ENCODE measurements at places on chromosomes 3 and 15.

DNA sequence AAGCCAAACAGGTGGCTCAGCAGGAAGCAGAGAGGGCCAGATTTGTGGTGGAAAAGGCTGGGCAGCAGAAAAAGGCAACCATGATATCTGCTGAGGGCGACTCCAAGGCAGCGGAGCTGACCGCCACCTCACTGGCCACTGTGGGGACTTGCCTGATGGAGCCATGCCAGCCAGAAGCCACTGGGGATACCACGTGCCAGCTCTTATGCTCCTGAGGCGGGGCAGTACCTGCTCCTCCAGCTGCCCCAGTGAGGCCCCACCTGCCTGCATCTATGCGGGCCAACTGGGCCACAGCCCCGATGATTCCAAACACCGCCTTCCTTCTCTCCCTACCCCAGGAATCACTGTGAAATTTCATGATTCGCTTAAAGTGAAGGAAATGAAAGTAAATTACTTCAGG is 22.9 kb upstream of the ARIH1 start:
- DNase-seq: no peak

DNA sequence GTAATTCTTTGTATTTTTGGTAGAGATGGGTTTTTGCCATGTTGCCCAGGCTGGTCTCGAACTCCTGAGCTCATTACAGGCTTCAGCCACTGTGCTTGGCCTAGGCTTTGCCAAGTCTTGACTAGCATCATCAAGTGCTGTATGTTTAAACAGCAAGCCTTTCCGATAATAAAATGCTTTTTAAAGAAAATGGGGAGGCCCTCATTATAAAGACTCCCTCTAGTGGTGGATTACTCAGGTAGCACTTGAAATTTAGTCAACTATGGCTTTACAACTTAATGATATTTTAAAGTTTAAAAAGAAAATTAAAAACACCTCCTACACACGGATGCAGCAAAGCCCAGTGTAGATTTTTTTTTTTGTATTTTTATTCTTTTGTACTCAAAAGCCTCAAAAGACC is 213.6 kb downstream of the GAP43 start:
- peak; percentile 74 for DNase-seq

- peak; percentile 47 for DNase-seq
Measured at GRCh38 chr3:182979674-182980191, 605 bp downstream of the DCUN1D1 start.

DNA sequence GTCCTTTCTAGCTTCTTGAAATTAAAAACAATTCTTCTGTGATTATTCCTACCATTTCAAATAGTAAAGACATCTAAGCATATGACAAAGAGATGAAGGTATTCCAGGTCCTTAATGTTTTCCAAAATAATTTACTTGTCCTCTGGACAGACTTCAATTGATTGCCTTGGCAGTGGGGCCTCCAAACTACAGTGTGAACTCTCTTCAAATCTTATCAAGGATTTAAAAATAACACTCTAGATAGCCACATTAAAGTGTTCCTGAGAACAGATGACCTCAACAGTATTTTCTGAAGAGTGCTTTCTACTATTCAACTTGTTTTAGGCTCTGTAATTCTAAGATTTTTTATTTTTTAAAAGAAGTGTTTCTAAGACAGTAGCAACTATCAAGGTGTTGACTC is 7.9 kb upstream of the MLF1 start:
- DNase-seq: no peak

GRCh38 chr3:45216021-45216609 is 10.0 kb downstream of the TMEM158 start:
- DNase-seq: no peak

DNA sequence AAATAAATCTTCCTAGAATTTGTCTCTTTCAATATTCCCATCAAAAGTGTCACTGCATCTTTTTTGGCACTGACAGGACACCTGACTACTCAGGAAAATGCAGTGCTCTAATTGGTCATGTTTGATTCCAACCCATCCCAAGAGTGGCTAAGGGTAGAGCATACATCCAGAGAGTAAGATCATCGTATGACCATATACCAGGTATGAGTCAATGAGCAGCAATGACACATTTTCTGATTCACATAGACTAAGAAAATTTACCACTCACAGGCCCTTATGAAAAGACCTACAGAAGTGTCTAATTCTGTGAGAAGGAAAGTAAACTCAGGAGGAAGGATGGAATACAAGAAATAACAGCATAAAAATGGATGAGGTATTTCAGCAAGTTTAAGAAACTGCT is 434.2 kb downstream of the ZIC1 start:
- DNase-seq: peak; percentile 70

GRCh38 chr3:21226086-21226485 is 524.9 kb downstream of the ZNF385D start:
- no peak for DNase-seq

DNA sequence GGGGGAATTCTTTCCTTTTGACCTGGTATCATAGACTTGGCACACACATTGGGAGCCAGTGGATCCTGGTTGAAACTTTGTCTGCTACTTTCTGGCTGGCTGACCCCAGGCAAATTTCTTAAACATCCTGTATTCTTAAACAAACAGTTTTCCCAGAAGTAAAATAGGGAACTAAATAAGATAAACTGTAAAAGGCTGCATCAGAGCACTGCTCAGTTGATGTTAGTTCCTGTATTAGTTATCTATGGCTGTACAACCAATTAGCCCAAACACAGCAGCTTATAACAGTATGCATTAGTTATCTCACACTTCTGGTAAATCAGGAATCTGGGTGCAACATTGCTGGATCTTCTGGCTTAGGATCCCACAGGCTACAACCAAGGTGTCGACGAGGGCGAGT is 73.1 kb upstream of the SLCO3A1 start:
- DNase-seq: no peak

GRCh38 chr15:67156426-67156825 is 91.0 kb downstream of the SMAD3 start:
- DNase-seq: no peak

- no peak for DNase-seq
Measured at GRCh38 chr15:74304431-74304830, 63.0 kb downstream of the CYP11A1 start.

- DNase-seq: peak; percentile 36
Measured at GRCh38 chr3:176663387-176663786, 533.9 kb downstream of the TBL1XR1 start.

- no peak for DNase-seq
Measured at GRCh38 chr3:38526792-38527191, 30.7 kb downstream of the EXOG start.

- DNase-seq: no peak
Measured at GRCh38 chr15:73716417-73716816, 32.2 kb downstream of the CD276 start.

DNA sequence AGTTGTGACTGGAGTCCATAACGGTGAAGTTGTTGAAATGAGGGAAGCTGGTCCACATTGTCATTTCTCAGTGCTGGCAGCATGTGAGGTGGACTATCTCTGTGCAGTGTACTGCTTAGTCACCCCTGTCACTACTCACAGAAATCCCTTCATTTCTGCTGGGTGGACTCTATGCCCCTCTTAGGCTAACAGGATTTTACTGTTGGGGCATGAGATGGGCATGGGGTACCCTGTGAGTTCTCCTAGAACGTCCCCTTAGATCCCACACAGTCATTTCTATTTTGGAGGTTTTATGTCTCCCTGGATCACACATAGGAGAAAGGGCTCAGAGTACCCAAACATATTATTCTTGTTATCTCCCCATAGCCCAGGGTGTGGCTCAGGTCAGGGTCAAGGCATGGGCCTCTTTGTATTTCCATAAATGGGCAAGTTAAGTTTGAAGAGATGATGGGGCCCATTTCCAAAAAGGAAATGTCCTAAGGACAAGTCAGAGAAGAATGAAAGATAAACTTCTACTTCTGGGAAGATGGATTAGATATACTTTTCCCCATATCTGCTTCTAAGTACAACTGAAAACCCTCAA is 15.2 kb downstream of the P2RY1 start:
- DNase-seq: no peak

- peak; percentile 10 for DNase-seq
Measured at GRCh38 chr15:80549654-80550053, 145.5 kb upstream of the ABHD17C start.

- no peak for DNase-seq
Measured at GRCh38 chr3:127544803-127545201, 45.7 kb downstream of the TPRA1 start.

DNA sequence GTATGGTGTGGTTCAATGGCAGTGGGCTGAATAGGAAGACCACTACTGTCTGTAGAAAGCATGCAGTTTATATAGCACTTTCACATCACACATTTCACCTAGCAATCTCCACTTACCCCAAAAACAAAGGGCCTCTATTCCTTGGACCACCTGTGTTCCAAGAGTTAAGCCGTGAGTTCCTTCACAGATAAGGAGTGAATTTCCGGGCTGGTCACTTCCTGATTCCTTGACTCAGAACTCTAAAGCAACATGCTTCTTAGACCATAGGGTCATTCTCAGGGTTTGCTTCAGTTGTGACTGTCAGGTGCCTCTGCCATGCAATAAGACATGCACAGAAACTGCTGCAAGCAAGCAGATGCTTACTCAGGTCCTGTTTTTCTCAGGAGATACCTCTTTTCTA is 588.5 kb upstream of the TGFBR2 start:
- DNase-seq: no peak

DNA sequence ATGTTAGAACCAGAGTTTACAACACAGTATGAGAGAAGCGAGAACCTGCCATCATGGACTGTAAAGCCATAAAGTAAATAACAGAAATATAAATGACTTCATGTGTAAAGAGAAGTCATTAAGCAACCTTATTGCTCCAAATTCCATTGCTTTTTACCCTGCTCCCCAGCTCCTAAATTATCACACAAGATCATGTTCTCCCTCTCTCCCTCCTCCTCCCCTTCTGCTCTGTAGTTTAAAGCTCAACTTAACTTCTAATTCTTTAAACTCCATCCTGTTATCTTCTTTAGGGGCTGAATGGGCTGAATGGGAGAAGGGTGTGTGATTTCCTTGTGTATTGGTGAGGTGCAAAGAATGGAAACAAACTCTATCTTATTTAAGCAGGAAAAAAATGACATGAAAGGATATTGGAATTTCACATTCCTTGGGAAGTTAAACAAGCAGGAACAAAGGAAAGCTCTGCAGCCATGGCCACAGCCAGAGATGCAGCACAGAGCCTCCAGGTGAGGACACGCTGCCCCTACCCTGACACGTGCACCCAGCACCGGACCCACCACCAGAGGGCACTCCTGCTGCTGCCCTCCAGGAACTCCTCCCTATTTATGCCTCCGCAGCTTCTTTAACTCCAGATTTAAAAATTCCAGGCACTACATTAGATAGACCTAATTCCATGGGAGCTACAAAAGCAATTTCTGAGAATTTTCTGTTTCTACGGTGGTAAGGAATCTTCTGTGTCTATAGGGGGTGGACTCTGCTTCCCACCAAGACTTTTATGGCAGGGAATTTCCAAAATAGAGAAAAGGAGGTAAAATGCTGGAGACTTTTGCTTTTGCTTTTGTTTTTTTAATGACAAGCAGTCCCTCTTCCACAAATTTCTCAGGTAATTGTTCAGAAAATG is 76.9 kb upstream of the ABI3BP start:
- peak; percentile 21 for DNase-seq

GRCh38 chr3:113560831-113561623 is 28.7 kb downstream of the SIDT1 start:
- DNase-seq: peak; percentile 61

GRCh38 chr3:13644341-13645117 is 95.6 kb downstream of the FBLN2 start:
- DNase-seq: peak; percentile 60

GRCh38 chr15:33559207-33559890 is 248.6 kb downstream of the RYR3 start:
- DNase-seq: no peak

DNA sequence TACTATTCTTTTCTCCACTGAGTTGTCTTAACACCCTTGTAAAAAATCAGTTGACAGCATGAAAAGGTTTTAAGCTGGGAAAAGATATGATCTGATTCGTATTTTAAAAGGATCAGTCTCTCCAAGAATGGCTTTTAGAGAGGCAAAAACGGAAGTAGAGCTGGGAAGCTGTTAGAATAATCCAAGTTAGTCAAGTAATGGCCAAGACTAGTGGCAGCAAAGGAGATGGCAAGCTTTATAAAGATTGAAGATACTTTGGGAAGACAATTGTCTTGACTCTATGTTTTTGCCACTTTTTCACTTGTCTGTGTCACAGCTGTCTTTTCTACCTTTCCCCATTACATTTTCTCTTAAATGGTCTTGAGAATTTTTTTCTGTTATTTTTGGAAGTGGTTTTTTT is 243.5 kb upstream of the MANF start:
- peak; percentile 1 for DNase-seq

DNA sequence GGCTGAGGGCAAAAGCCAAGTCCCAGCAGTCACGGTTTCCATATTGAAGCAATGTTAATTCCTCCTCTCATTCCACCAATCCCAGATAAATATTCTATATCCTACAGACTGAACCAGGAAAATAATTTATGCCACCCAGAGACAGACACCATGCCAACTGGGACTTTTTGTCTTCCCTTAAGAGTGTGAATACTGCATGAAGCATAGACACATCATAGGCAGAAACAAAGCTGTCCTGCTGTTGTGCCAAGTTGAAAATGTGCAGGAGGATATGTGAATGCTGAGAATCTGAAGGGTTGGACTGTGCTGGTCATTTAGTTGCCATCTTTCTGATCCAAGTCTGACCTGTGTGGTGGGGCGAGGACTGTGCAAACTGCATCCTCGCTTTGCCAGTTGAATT is 37.7 kb downstream of the RFTN1 start:
- DNase-seq: no peak

GRCh38 chr3:111617406-111617805 is 22.3 kb upstream of the ZBED2 start:
- DNase-seq: no peak

GRCh38 chr3:188262913-188263683 is 109.1 kb downstream of the LPP start:
- peak; percentile 96 for DNase-seq

- DNase-seq: no peak
Measured at GRCh38 chr3:107258300-107258699, 118.9 kb upstream of the CCDC54 start.

GRCh38 chr3:14876921-14877333 is 58.2 kb downstream of the FGD5 start:
- DNase-seq: no peak

GRCh38 chr3:44030285-44030684 is 211.4 kb upstream of the TOPAZ1 start:
- DNase-seq: no peak

DNA sequence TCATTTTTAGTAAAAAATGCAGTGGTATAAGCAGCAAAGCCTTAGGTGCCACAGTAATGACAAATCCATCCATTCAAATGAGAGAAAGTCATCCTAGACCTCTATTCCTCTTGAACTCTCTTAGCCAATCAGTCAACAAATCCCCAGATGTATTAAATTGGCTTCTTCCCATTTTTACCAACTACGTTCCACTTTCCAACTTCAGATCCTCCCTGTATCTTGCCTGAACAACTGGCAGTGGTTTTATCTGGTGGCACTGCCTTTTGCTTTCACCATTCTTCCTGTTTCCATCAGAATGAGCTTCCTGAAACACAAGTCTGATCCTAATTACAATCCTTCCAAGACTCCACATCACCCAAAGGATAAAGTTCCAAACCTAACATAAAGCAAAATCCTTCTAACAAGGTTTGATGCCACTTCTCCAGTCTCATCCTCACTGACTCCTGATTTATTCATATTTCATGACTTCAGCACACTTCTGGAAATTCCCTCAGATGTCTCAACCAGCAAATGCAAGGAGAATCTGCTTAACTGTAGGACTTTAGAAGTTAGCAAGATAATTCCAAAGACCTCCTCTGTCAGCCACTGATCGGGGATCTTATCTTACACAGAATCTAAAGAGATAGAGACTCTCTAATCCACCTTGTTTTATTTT is 69.8 kb upstream of the SLC4A7 start:
- DNase-seq: peak; percentile 37

- DNase-seq: peak; percentile 59
Measured at GRCh38 chr3:178381555-178381954, 154.7 kb upstream of the KCNMB2 start.

GRCh38 chr15:70826634-70827033 is 27.3 kb downstream of the LARP6 start:
- DNase-seq: peak; percentile 89
